ENCODE measurements at places on chromosomes 5 and 9.

DNA sequence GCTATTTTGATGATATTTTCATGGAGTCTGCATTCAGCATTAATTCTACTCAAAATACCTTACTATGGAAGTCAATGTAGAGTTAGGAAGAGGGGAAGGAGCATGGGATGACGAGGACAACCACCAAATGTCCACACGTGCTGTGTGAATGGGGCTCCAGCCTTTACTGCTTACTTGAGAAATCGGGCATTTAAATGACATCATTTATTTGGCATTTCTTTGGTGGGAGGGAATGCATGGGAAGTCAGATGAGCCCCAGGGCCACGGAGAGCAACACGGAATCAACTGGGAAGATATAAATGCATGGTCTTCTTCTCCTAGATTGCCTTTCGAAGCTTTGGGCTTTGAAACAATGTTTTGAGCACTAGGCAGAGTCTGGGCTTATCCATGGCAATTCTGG is 458.5 kb upstream of the KLF4 start:
- DNase-seq: no peak

DNA sequence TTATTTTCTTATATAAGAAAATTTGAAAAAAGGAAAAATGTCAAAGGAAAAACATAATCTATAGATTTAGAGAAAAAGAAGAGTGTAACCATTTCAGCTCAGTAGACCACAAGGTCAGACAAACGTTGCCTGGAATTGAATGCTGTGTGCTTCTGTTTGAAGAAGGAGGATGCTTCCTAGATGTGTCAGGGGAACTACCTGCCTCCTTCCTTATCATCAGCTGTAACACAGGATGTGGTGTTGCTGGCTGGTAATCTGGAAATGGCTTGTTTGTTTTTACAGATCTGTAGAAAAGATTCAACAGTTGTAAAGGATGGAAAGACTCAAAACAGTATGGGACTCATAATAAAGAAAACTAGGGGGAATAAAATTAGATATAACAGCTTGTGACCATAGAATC is 160.7 kb upstream of the MEF2C start:
- no peak for DNase-seq

GRCh38 chr5:81241961-81242648 is 9.0 kb downstream of the CKMT2 start:
- DNase-seq: no peak

DNA sequence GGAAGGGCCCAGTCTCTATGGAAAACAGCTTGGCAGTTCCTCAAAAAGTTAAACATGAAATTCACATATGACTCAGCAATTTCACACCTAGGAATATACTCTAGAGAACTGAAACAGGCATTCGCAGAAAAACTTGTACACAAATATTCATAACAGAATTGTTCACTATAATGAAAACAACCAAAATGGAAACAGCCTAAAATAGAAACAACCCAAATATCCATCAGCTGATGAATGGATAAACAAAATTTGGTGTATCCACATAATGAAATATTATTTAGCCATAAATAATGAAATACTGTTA is 4.8 kb upstream of the GPR150 start:
- DNase-seq: no peak
